ENCODE measurements at places on chromosomes 3 and 15. TPM values are rescaled to one million over a fixed set of nuclear protein-coding genes. Genes with fewer than 3 reads are reported as not detected.

GPR62 gene
- total RNA-seq, result not detected

DZIP1L gene
- 13.8 TPM for total RNA-seq

PRSS50 gene
- total RNA-seq, result not detected

INKA1 gene
- total RNA-seq, result 5.8 TPM

POMGNT2 gene
- 7.2 TPM for total RNA-seq

SNRK gene
- 347 TPM for total RNA-seq

GOLGA8H gene
- 1.4 TPM for total RNA-seq

RAD51 gene
- 12.1 TPM for total RNA-seq

SKIC8 gene
- total RNA-seq, result 73.8 TPM

PARP3 gene
- 12.6 TPM for total RNA-seq
